ENCODE measurements at places on chromosomes 4 and X.

- no peak for DNase-seq
Measured at GRCh38 chr4:58192217-58192616, 1082.0 kb upstream of the IGFBP7 start.

- DNase-seq, result no peak
Measured at GRCh38 chrX:69089203-69089602, 76.0 kb downstream of the PJA1 start.

DNA sequence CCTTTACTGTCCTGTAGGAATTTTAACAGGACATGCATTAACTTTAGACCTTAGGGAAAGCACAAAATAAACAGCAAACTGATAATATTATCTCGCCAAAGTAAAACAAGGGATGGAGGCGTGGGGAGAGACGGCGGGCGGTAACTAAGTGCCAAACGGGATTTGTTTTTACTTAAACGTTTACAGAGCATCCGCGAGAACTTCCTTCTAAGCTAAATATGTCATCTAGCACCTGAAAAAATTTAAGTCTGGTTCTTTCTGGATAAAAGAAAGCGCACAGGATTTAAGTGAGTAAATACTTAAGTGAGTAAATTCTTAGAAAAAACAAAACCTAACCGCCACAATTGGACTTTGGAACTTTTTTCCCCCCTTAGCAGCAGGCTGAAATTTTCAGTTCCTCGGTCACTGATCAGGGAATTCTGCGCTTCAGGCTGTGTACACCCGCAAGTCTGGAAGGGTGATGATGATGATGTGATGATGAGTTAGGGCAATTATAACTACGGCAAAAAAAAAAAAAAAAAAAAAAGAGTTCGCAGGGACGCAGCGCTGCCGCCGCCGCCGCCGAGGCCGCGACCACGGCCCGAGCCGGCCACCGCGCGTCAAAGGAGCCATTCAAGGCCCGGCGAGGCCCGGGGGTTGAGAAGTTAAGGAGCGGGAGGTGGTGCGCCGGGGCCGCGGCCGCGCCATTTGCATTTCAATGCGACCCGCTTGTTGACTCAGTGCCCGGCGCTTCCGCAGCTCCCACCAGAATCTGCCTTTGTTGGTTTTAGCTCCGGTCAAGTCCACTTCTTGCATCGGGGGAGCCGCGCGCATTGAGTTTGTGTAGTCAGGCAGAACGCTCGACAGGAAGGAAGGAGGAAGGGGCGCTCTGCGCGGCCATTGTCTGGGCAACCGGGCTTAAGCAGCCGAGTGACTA is 108.8 kb downstream of the SPRY1 start:
- peak; percentile 62 for DNase-seq

DNA sequence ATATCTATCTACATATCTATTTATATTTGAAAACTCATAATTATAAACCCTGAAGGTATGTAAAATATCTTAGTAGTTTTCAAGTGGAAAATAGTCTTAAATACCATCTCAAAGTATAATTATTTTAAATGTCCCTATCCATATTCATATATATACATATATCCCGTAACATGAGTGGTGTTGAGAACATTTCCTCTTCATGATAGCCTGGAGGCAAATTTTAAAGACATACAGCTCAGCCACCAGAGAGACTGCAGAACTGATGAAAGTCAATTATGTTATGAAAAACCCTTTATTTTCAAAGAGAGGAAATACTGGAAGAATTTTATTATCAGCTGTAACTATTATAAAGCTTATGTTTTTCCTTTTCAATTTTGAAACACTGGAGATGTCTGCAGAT is 1806.7 kb upstream of the PCDH7 start:
- DNase-seq, result no peak

GRCh38 chr4:138788267-138788790 is 227.3 kb upstream of the NOCT start:
- no peak for DNase-seq

DNA sequence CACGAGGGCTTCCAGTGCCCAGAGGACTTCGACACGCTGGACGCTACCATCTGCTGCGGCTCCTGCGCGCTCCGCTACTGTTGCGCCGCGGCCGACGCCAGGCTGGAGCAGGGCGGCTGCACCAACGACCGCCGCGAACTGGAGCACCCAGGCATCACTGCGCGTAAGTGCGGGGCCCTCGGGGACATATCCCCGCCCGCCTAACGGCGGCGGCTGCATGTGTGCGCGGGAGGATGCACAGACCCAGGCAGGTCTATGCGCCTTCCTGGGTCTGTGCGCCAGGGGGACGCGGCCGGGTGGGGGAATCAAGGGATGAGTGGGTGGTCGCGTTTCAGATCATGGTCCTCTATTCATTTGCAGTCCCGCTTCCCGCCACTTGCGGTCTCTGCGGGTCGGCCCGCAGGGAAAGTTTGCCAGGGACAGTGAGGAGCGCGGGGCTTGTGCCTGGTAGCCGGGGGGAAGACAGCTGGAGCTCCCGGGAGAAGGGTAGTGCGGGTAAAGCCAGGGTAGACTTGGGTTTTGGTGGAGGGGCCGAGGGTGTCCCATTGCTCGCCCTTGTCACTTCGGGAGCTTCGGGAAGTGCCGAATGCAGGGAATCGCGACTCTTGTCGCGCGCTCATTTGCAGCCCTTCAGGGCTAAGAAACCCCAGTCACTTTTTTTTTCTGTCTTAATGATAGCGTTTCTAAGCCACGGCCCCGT is 1.0 kb downstream of the SHISA3 start:
- DNase-seq, result peak; percentile 50

DNA sequence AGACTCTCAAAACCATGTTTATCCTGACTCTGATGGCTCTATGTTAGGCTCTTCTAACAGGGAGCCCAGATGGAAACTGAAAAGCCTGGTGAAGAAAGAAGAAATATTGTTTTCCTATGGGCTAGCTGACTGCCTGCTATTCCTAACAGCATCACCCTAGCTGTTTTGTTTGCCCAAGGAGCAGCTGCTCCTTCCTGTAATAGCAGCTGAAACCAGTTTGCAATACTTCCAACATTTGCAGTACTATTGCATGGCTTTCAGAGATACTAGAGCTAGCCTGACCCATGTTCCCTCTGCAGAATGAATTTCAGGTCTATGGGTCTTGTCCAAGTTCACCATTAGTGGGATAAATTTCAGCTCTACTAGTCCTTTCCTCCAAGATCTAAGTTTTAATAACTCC is 495.2 kb downstream of the INPP4B start:
- no peak for DNase-seq

DNA sequence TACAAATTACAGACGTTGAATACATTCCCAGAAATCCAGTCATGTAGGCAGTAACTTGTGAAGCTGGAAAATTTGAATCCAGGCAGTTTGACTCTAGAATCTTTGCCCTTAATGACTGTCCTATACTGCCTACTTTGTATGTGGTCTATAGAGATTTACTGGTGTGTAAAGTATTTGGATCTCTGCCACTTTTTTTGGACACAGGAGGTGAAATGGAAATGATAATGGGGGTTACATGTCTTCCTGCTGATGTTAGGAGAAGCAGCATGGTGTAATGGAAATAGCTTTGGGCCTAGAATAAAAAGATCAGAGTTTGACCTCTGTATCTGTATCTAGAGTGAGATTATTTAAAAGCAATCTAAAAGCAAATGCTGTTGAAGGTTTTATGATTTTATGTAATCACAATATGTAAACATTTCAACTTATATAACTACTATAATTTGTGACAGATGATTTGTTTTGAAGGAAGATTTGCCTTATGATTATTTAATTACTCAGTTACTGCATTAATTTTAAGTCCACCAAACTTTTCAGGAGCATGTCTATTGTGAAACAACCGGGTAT is 3.3 kb downstream of the COL4A5 start:
- no peak for DNase-seq

- DNase-seq, result no peak
Measured at GRCh38 chrX:42695800-42696358, 82.1 kb downstream of the PPP1R2C start.

DNA sequence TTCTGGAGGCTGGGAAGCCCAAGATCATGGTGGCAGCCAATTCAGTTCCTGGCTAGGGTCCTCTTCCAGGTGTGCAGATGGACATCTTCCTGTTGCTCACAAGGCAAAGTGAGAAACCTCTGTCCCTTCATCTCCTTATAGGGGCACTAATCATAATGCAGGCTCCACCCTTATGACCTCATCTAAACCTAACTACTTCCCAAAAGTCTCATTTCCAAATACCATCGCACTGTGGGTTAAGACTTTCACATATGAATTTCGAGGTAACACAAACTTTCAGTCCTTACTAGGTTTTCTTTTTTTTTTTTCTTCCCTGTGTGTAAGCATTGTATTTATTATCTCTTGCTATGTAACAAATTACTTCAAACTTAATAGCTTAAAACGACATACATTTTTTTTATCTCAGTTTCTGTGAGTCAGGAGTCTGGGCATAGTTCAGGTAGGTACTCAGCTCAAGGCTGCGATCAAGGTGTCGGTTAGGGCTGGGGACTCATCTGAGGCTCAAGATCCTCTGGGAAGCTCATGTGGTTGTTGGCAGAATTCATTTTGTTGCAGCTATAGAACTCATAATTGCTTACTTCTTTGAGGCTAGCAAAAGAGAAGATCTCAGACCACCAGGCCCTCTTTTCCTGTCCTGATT is 204.7 kb upstream of the STK26 start:
- no peak for DNase-seq

- DNase-seq, result no peak
Measured at GRCh38 chr4:150006197-150006596, 72.0 kb upstream of the DCLK2 start.

GRCh38 chr4:37667197-37668100 is 18.7 kb downstream of the RELL1 start:
- DNase-seq, result no peak

DNA sequence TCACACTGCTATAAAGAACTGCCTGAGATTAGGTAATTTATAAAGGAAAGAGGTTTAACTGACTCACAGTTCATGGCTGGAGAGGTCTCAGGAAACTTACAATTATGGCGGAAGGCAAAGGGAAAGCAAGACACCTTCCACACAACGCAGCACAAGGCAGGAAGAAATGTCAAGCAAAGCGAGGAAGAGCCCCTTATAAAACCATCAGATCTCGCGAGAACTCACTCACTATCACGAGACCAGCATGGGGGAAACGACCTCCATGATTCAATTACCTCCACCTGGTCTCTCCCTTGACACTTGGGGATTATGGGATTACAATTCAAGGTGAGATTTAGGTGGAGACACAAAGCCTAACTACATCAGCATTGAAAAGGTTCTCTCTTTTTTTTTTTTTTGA is 39.6 kb downstream of the PALLD start:
- DNase-seq, result no peak

DNA sequence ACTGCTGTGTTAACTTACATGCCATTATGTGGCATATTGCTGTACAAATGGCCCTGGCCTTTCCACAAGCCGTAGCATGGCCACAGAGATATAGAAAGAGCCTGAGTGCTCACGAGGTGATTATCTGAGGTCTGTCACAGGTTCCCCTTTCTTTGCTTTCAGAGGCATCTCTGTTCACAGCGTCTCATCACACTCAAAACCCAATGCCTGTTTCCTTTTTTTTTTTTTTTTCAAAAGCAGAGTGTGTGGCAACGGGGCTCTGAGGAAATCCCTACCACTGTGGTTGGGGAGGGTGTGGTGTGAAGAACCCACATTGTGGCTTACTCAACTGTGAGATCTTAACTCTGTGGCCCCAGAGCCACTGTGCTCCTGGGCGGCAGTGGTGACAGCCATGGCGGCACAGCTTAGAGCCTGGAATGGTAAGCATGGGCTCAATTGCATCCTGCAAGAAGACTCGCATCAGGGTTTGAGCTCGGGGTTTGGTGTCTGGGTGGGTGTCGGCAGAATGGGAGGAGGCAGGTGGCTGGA is 30.8 kb downstream of the RTL5 start:
- no peak for DNase-seq

Measured in MG63 (cell line).